Kidney (tissue), 22 donors: ENCODE measurements at places on chromosomes 5 and 9. TPM values are rescaled to one million over a fixed set of nuclear protein-coding genes. Genes with fewer than 3 reads are reported as not detected.

- no peak overlapping the region for H3K27ac ChIP-seq
- no peaks in the 10 kb centered on the region for H3K4me1 ChIP-seq
- DNase-seq = no peak
- H3K27me3 ChIP-seq = no peaks in the 10 kb centered on the region
- no peak overlapping the region for H3K4me3 ChIP-seq
Observed at GRCh38 chr5:55895346-55895745, 44.2 kb downstream of the IL31RA start.

DNA sequence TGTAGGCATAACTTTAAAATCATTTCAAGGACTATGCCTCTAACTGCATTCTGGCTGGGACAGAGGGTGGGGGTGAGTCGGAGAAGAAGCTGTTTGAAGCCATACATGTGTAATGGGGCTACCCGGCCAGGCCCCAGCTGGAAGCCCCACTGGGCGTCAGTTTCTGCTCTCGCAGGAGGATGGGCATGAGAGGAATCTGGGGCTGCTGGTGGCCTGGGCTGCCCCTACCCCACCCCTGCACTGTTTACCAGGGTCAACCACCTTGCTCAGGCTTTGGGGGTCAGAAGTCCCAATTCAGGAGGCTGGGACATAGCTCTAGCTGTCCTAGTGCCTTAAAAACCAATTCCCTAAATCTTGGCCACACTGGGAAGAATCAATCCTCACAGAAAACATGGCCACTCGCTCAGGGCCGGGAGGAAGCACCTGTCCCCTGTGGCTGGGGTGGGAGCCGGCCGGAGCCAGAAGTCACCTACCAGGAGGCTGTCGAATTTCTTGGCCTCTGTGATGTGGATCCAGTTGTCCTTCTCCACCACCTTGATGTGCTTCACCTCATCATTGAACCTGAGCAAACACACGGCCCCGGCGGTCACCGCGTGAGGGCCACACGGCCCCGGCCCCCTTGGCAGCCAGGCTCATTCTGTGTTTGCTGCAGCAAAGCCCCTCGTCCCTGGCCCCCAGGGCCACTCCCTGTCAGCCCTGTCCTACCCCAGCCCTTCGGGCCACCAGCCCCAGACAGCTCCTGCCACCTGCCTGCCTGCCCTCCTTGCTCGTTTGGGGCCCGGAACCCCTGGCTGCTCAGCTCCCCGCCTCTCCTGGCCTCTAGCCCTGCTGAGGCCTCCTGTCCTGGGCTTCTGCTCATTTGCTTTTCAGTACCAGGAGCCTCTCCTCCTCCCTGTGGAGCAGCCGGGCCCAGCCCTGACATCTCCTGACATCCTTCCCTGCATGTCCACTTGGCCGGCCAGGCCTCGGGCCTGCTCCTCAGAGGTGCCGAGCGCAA, 33.6 kb upstream of the SARDH start:
- no peak for DNase-seq
- peaks cover 28% of the 10 kb centered on the region for H3K36me3 ChIP-seq
- peaks cover 2% of the 10 kb centered on the region for H3K4me1 ChIP-seq
- no peak overlapping the region for H3K4me3 ChIP-seq
- H3K27me3 ChIP-seq = no peaks in the 10 kb centered on the region

DNA sequence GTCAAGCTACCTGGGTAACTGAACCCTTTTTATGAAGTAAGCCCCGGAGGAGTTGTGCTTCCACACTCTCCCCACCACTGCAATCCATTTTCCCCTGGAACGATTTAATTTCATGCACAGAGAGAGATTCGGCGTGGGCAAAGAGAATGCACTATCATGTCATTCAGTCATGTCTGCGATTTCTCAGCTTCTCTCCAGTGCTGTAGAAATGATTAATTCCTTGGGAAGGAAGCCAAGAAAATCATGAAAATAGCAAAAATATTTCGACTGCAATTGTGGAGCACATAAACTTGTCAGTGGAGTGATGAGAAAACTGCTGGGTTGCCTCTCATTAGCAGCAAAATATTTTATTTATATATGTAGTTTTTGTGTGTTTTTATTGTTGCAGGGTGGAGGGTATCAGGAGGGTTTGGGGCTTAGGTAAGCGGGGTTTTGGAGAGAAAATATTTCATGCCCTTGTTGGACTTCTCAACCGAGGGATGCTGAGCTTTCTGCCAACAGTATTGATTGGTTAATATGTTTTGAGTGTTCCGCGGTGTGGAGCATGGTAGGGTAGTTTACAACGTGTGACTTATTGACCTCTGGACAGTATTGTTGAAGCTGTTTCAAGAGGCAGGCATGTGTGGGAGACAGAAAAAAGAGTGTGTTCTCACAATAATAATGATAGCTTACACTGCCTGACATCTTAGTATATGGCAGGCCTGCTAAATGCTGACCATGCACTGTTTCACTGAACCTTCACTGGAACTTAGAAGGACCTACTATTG, 69.3 kb downstream of the SGCD start:
- no peak overlapping the region for H3K27ac ChIP-seq
- no peaks in the 10 kb centered on the region for H3K4me1 ChIP-seq
- no peak overlapping the region for H3K4me3 ChIP-seq

- no peak overlapping the region for H3K4me3 ChIP-seq
- H3K4me1 ChIP-seq = peaks cover 43% of the 10 kb centered on the region
- no peak for DNase-seq
- peak overlapping the region; percentile 21 for H3K27ac ChIP-seq
Observed at GRCh38 chr5:142871363-142872193, 101.4 kb downstream of the ARHGAP26 start.

The OTULINL gene
- total RNA-seq = 10.8 TPM

DNA sequence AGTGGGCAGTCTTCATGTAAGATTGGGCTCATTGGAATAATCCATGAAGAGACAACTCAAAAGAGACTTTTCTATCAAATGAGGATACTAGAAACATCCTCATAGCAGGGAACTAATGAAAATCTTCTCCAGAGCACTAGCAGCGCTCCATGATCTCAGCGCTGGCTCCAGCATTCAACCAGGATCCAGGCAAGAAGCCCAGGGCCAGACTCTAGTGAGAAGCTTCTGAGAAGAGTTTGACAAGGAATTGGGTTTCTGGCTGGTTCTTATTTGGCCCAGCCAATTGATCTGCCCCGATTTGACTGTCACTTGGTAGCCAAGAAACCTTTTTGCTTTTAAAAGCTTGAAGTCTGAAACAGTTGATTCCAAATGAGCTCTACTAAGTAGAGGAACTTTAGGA, 60.1 kb downstream of the AOPEP start:
- DNase-seq = no peak
- no peaks in the 10 kb centered on the region for H3K36me3 ChIP-seq
- no peak overlapping the region for H3K27ac ChIP-seq

DNA sequence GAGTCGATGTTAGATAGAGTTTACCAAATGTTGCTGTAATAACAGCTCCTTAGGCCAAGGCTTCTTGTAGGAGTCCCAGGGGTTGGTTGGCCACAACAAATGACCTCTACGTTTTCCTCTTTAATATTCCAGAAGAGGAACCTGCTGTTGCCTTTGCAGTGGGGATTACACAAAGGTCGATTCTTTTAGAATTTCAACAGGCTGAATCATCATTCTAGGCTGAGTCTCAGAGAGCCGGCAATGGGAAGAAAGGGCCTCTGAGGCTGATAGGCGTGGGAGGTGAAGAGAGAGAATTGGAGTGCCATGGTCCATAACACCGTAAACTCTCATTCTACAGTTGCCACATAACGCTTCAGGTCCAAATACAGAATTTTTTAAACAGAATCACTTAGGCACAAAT, 405.9 kb upstream of the DAP start:
- no peak overlapping the region for H3K27ac ChIP-seq
- DNase-seq = peak; percentile 59
- H3K4me1 ChIP-seq = no peaks in the 10 kb centered on the region
- no peaks in the 10 kb centered on the region for H3K27me3 ChIP-seq
- no peaks in the 10 kb centered on the region for H3K36me3 ChIP-seq

The SEC16A gene
- 67.1 TPM for total RNA-seq

DNA sequence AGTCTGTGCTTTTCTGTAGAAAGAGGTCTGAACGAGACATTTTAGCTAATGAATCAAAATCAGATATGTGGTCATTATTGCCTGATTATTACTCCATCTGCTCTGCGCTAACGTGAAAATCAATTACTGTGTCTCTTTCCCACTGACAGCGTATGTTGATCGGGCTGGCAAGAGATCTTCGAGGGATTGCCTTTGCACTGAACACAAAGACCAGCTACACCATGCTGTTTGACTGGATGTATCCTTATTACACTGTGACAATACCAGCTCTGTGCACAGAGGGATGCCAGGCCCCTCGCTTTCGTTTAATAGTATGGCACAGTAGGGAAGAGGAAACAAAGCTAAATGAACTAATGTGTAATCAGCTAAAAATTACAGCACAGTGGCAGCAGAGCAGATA, 103.7 kb upstream of the TLX3 start:
- H3K4me3 ChIP-seq = no peak overlapping the region

- no peaks in the 10 kb centered on the region for H3K36me3 ChIP-seq
- no peak overlapping the region for H3K4me3 ChIP-seq
- no peak for DNase-seq
- no peaks in the 10 kb centered on the region for H3K27me3 ChIP-seq
- H3K27ac ChIP-seq = no peak overlapping the region
Observed at GRCh38 chr9:19648672-19649071, 140.2 kb downstream of the SLC24A2 start.

DNA sequence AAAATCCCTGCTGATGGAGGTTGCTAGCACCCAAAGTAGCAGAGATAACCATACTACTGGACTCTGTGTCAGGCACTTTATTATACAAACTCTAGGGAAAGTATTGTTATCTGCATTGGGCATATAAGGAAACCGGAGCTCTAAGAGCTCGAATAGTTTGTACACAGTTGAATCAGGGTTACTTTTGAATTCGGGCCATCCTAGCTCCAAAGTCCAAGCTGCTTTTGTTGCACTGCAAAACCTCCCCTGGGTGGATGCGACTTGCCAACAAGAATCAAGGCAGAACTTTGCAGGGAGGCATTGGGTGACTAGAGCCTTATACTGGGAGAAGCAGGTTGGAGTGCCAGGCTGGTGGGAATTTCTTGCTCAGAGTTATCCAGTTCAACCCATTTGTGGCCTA, 435.1 kb downstream of the SPATA31D1 start:
- H3K36me3 ChIP-seq = no peaks in the 10 kb centered on the region
- H3K4me3 ChIP-seq = no peak overlapping the region
- no peak for DNase-seq
- no peaks in the 10 kb centered on the region for H3K4me1 ChIP-seq
- no peak overlapping the region for H3K27ac ChIP-seq
- no peaks in the 10 kb centered on the region for H3K27me3 ChIP-seq

- H3K4me3 ChIP-seq = no peak overlapping the region
- no peaks in the 10 kb centered on the region for H3K36me3 ChIP-seq
- H3K27ac ChIP-seq = no peak overlapping the region
- no peaks in the 10 kb centered on the region for H3K4me1 ChIP-seq
- no peaks in the 10 kb centered on the region for H3K27me3 ChIP-seq
Observed at GRCh38 chr9:27787891-27788290, 214.6 kb upstream of the C9orf72 start.

The CCDC180 gene
- 8.8 TPM for total RNA-seq

The PRR7 gene
- 5.5 TPM for total RNA-seq

The KIF27 gene
- 8.7 TPM for total RNA-seq

The NEURL1B gene
- total RNA-seq = 42.6 TPM

The PDZD2 gene
- total RNA-seq = 14.8 TPM

- no peak for DNase-seq
- H3K36me3 ChIP-seq = no peaks in the 10 kb centered on the region
- no peaks in the 10 kb centered on the region for H3K4me1 ChIP-seq
- no peak overlapping the region for H3K4me3 ChIP-seq
- H3K27me3 ChIP-seq = no peaks in the 10 kb centered on the region
Observed at GRCh38 chr5:43854697-43855292, 251.8 kb downstream of the NNT start.

DNA sequence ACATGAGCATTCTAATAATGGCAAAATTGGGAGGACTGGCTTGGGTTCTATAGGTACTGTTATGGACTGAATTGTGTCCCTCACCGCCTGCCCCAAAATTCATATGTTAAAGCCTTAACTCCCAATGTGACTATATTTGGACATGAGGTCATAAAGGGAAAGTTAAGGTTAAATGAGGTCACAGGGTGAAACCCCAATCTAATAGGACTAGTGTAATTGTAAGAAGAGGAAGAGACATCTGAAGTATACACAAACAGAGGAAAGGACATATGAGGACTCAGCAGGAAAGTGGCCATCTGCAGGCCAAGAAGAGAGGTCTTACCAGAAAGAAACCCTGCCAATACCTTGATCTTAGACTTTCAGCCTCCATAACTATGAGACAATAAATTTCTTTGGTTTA, 23.1 kb downstream of the RNF180 start:
- no peak for DNase-seq
- H3K4me1 ChIP-seq = peaks cover 6% of the 10 kb centered on the region
- H3K27ac ChIP-seq = no peak overlapping the region
- no peaks in the 10 kb centered on the region for H3K36me3 ChIP-seq
- no peaks in the 10 kb centered on the region for H3K27me3 ChIP-seq
- no peak overlapping the region for H3K4me3 ChIP-seq

The GMCL2 gene
- not detected for total RNA-seq

DNA sequence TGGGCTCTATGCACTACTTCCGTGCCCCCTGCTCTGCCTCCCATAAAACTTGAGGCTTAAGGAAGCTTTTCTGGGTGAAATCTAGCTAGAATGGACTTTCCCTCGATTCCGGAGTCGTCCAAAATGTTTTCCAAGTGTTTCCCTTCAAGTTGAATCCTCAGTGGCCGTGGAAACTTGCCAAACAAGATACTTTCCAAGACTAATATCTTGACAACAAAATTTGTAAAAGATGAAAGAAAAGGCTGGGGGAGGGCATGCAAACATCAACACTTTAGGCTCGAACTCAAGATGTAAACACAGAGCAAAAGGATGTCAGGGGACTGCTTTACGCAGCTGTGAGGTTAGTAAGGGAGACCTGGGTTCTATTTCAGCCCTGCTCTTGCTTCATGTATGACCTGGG, 482.8 kb upstream of the KLF4 start:
- H3K27ac ChIP-seq = no peak overlapping the region
- H3K36me3 ChIP-seq = no peaks in the 10 kb centered on the region
- H3K4me3 ChIP-seq = no peak overlapping the region
- DNase-seq = peak; percentile 82

DNA sequence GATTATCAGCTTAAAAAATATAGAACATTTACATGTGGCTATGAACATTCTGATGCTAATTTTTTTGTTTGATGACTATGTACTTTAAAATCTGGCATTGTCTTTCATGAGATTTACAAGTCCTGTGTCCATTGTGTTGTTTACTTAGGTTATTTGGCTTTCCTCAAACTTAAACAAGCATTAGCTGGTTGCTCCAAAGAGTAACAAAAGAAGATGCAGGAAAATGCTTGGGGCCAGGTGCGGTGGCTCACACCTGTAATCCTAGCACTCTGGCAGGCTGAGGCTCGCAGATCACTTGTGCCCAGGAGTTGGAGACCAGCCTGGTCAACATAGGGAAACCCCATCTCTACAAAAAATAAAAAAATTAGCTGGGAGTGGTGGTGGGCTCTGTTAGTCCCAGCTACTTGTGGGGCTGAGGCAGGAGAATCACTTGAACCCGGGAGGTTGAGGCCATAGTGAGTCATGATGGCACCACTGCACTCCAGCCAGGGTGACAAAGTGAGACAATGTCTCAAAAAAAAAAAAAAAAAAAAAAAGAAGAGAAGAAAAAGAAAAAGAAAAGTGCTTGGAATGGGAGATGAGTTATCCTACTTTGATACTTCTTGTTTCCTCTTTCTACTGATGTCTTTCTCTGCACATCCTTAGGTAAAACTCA, 39.7 kb downstream of the PAM start:
- no peak overlapping the region for H3K27ac ChIP-seq
- H3K4me3 ChIP-seq = no peak overlapping the region
- no peaks in the 10 kb centered on the region for H3K27me3 ChIP-seq
- no peaks in the 10 kb centered on the region for H3K4me1 ChIP-seq
- no peaks in the 10 kb centered on the region for H3K36me3 ChIP-seq
- no peak for DNase-seq

The SLC45A2 gene
- total RNA-seq = 0.22 TPM

The FOXD4L5 gene
- total RNA-seq = 0.09 TPM
